ENCODE measurements at places on chromosomes 4 and X.

GRCh38 chrX:44043496-44043895 is 70.3 kb upstream of the NDP start:
- no peak for DNase-seq

DNA sequence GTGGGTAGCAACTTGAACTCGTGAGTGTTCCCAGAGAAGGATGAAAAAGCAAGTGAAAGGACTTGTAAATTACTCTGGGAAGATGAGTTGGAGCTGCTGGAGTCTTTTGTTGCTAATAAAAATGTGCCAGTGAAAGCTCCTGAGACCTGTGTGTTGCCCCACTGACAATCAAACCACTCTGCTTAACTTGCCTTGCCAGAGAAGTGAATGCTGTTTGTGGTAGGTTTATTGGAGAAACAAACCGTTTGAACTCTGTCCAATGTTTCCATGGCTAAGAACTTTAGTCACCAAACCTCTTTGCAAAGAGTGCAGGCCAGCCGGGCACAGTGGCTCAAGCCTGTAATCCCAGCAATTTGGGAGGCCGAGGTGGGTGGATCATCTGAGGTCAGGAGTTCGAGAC is 586.9 kb downstream of the PCDH7 start:
- DNase-seq, result no peak

DNA sequence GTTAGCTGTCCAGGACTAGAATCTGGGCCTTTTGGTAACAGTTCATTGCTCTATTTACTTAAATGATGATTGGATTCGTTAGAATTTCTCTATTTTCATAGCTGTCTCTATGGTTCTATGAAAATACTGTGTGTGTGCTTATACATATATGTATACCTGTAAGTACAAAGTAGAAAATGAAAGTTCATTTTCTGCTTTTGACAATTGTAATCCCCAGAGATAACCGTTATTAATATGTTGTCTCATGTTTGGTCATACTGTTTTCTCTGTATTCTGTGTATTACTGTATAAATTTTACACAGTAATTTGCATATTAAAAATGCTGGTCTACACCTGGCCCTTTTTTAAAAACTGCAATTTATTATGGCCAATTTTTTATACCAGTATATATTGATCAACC is 55.4 kb downstream of the CLCN3 start:
- no peak for DNase-seq

DNA sequence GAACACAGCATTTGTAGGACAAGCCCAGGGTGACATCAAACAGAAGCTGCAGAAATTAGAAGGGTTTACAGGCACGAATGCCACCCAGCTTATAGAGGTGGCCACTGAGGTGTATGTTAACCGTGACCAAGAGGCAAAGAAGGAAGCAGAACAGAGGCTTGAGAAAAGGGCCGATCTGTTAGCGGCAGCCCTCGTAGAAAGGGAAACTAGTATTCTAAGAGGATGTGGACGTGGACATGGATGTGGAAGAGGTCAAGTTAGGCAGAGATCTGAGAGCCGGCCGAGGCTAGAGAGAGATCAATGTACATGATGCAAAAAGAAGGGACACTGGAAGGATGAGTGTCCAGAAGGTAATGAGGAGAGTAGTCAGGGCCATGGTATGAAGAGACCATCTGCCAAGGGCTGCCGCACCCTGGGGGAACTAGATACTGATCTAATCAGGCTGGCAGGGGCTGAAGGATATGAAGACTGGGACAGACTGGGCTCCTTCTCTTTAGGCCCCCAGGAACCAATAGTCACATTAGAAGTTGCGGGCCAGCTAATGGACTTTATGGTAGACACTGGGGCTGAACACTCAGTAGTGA is 27.5 kb downstream of the LIAS start:
- DNase-seq, result no peak

DNA sequence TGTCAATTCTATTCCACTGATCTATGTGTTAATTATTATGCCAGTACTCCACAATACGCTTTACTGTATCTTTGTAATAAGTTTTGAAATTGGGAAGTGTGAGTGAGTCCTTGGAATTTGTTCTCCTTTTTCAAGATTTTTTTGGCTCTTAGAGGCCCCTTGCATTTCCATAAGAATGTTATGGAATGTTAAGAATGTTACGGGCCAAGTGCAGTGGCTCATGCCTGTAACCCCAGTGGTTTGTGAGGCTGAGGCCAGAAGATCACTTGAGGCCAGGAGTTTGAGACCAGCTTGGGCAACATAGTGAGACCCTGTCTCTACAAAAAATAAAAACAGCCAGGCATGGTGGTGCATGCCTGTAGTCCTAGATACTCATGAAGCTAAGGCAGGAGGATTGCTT is 167.6 kb upstream of the CXorf66 start:
- DNase-seq, result no peak

- DNase-seq, result no peak
Observed at GRCh38 chrX:150507251-150507856, 61.1 kb upstream of the MTM1 start.

- DNase-seq, result no peak
Observed at GRCh38 chr4:84221704-84222103, 277.4 kb downstream of the NKX6-1 start.

- no peak for DNase-seq
Observed at GRCh38 chr4:78796526-78796925, 20.4 kb downstream of the BMP2K start.

DNA sequence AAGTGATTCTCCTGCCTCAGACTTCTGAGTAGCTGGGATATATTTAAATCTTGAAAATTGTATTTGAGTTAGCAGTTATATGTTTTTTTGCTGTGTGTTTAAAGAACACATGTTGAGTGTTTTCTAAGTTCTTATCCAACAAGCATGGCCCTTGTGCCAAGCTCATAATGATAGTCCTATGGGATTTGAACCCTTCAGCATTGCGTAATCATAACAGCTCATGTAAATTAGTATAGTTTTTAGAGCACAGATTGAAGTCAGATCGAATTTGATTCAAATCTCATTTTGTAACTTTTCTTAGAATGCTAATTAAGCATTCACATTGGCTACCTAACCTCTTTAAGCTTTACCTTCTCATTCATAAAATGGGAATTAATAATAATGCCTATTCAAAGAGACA is 12.2 kb downstream of the FAM149A start:
- DNase-seq, result no peak

- no peak for DNase-seq
Observed at GRCh38 chr4:159227984-159228383, 125.1 kb downstream of the RAPGEF2 start.

GRCh38 chrX:29813174-29813573 is 402.2 kb upstream of the MAGEB2 start:
- DNase-seq, result no peak

- DNase-seq, result no peak
Observed at GRCh38 chrX:9794495-9794894, 8.3 kb downstream of the SHROOM2 start.

- no peak for DNase-seq
Observed at GRCh38 chr4:3784454-3785291, 18.5 kb downstream of the ADRA2C start.

- DNase-seq, result peak; percentile 13
Observed at GRCh38 chr4:118683513-118683912, 1.7 kb upstream of the METTL14 start.

DNA sequence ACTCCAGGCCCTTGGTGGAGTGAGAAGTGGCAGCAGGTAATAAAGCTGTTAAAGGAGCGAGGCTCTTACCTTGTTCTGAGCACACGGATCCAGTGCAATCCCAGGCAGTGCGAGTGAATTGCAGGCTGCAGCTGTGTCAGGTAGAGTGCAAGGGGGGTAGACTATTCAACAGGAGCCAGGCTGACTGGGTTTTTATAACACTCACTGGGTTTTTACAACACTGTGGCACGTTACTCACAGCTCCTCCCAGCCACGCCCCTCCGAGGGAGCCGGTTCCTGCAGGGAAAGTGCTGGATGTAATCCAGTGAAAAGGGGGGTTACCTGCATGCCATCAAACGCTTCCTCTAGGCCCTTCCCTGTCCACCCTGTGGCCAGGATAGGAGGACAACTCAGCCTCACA is 358 bp downstream of the FGFBP1 start:
- no peak for DNase-seq

- no peak for DNase-seq
Observed at GRCh38 chr4:87716371-87717265, 66.5 kb downstream of the DMP1 start.

DNA sequence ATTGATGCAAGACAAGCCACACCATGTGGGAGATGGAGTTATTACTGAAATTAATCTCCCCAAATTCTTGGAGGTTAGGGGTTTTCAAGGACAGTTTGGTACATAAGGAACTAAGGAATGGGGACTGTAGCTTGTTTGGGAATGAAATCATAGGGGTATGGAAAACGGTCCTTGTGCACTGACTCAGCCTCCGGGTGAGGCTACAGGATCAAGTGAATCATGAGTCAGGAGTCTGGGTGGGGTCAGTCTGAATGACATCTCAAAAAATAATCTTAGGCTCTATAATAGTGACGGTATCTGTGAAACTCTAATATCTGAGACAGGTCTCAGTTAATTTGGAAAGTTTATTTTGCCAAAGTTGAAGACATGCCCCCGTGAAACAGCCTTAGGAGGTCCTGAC is 128.5 kb upstream of the CYSLTR1 start:
- no peak for DNase-seq

- no peak for DNase-seq
Observed at GRCh38 chrX:106932492-106932923, 12.3 kb downstream of the CLDN2 start.

DNA sequence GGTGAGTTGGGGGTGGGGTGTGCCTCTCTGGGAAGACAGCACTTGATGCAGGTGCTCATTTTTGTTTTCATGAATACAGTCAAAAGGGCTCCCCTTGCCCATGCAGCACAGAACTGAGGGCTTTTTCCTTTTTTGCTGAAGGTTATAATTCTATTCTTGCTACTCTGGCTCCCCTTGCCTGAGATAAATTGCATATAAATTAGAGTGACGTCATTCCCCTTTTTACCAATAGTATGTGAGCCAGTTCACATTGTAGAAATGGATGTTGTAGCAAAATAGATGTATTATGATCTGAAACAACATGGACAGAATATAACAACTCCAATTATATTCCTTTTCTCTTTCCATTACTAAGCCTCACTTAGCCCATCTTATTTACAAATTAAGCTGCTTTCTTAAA is 28.4 kb downstream of the CXorf58 start:
- no peak for DNase-seq

GRCh38 chr4:15423285-15423711 is 4.5 kb upstream of the C1QTNF7 start:
- no peak for DNase-seq

DNA sequence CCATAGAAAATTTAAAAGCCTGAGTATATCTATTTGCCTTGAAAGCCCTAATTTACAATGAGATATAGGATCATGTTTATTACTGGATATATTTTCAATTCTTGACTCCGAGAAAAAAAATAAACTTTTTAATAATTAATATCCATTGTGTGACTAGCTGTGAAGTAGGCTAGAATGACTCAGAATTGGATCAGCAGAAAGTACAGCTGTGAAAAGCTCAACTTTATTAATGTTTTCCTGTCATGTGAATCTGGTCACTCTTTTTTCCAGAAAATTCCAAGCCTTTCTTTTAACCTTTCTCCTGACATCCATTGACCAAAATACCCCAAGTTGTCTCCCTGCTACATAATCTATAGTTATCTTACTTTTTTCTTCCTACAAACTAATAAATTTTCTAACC is 171.8 kb upstream of the PACRGL start:
- no peak for DNase-seq

DNA sequence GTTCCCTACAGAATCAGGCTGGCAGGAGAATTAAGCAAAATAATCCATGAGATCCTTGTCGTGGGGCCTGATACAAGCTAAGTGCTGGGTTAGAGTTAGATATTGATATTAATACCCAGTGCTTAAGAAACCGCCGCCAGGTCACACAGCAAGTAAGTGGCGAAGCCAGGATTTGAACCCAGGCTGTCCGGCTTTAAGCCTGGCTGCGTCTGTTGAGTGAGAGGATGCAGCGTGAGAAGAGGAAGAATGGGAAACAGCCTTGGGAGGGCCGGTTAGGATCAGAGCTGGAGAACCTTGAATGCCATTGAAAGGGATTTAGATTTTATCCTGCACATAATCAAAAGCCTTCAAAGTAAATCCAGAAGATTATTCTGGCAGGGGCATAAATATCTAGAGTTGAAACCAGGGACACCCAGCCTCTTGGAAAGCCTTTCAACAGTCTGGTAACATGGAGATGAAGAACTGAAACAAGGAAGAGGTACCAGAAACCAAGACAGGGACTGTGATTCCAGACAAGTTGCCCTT is 64.8 kb upstream of the HELT start:
- DNase-seq, result no peak
